Aorta (tissue), 5 donors: ENCODE measurements at places on chromosomes 12 and 14. TPM values are rescaled to one million over a fixed set of nuclear protein-coding genes. Genes with fewer than 3 reads are reported as not detected.

Gene SLC5A8
- not detected for total RNA-seq

Gene PTMS
- 396 TPM for total RNA-seq

Gene TEX52
- not detected for total RNA-seq

Gene RND1
- 3.7 TPM for total RNA-seq

Gene LGMN
- 164 TPM for total RNA-seq

Gene KRT74
- not detected for total RNA-seq

Gene CBLN3
- total RNA-seq, result 4.3 TPM

Gene ZNF891
- 3.5 TPM for total RNA-seq

Gene AQP2
- not detected for total RNA-seq

Gene KIF5A
- 1.3 TPM for total RNA-seq

Gene PLEKHG7
- not detected for total RNA-seq

Gene CCDC175
- total RNA-seq, result 0.71 TPM

Gene SRRM4
- 0.88 TPM for total RNA-seq

Gene PLXNC1
- total RNA-seq, result 7.5 TPM

Gene TAS2R14
- total RNA-seq, result 6.4 TPM

Gene GIT2
- 78.0 TPM for total RNA-seq

Gene PPP1R1A
- total RNA-seq, result 13.6 TPM

Gene PMCH
- not detected for total RNA-seq

Gene CAPS2
- 17.9 TPM for total RNA-seq

Gene CFAP54
- 2.2 TPM for total RNA-seq
